ENCODE measurements at places on chromosomes 1 and 21.

- DNase-seq, result no peak
These were observed 46.1 kb downstream of the ADAMTS1 start for GRCh38 chr21:26798856-26799751.

- DNase-seq, result no peak
These were observed 118.8 kb downstream of the CCDC185 start for GRCh38 chr1:223512057-223512456.

GRCh38 chr1:151478923-151479322, 19.6 kb upstream of the POGZ start:
- no peak for DNase-seq

- DNase-seq, result no peak
These were observed 21.0 kb downstream of the ABCG1 start for GRCh38 chr21:42239973-42240372.

DNA sequence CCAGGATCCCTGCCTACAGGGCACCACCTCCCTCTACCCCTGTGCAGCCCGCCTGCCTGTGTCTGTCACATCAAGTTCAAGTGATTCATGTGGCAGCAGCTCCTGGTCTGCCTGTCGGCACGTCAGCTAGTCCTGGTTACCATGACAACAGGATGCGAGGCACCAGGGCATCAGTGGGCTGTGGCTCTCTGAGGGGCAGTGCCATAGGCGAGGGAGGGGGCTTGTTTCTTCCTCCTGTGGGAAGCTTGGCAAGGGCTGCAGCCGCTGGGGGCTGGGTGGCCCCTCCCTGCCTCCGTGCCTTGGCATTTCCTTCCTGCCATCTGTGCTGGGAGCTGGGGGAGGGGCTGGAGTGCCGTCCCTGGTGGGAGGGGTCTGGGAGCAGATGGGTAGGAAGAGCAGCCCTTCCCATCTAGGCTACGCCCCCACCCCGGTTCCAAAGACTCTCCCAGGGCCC, 43.1 kb downstream of the FOXO6 start:
- DNase-seq, result no peak

Data from CD4-positive, alpha-beta T cell treated with Interleukin-6 at 100 ng/mL for 8 hours (primary cell).